ENCODE measurements at places on chromosomes 11 and 22.

DNA sequence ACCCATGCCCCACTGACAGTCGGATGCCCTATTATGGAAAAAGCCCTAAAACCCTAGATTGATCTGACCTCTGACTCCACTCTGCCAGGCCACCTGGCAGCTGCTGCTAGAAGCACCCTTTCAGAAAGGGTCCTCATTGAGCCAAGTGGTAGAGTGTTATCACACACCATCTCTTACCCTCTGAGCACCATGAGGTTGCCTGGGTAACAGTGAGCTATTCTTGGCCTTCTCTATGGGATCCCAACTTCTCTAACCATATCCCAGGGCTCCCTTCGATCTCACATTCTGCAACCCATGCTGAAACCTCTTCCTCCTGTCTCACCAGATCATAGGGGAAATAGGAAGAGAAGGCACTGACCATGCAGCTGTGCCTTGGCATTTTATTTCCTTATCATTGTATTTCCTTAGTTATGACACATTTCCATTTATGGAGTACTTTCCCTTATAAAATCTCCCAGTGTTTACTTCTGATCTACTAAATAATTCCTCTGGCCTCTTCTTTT is 52.7 kb downstream of the MPPED2 start:
- no peak for DNase-seq

DNA sequence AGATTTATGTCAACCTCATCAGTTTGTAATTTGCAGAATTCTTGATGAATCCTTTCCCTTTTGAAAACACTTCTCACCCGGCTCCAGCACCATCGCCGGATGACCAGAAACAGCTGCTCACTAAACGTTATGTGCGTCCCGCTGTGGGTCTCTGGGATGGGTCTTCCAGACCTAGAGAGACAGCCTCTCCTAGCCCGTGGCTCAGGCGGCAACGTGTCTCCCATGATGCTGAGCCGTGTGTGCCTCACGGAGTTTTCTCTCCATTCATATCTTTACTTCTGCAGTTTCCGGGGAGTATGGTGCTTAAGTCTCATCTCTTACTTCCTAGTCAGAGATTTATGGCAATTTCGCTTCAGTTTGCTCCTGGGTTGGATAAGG is 25.0 kb upstream of the ACR start:
- DNase-seq: no peak

GRCh38 chr22:37462983-37463382 is 23.2 kb downstream of the MFNG start:
- no peak for DNase-seq

GRCh38 chr22:37994049-37994448 is 9.7 kb upstream of the SOX10 start:
- no peak for DNase-seq

- no peak for DNase-seq
These were observed 1.9 kb upstream of the CTSF start for GRCh38 chr11:66570079-66570849.

DNA sequence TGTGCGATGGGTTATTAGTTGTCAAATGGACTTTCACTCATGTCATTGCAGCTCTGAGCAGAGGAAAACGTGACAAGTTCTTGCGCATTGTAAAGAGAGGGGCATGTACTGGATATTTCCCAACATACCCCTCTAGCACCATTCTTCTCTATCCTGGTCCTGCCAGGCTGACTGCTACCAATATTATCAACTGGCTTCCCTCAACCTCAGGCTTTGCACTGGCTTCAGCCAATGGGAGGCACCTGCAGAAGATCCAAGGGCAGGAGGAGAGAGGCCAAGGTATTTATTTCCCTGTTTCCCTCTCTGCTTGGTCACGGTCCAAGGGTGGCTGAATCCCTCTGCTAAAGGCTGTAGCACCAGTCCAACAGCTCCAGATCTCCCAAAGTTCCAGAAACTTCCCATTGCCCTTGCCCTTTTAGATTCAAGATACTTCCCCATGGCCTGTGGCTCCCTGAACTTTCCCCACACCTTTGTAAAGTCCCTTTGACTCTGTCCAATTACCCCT is 175.6 kb upstream of the NECTIN1 start:
- DNase-seq: no peak

DNA sequence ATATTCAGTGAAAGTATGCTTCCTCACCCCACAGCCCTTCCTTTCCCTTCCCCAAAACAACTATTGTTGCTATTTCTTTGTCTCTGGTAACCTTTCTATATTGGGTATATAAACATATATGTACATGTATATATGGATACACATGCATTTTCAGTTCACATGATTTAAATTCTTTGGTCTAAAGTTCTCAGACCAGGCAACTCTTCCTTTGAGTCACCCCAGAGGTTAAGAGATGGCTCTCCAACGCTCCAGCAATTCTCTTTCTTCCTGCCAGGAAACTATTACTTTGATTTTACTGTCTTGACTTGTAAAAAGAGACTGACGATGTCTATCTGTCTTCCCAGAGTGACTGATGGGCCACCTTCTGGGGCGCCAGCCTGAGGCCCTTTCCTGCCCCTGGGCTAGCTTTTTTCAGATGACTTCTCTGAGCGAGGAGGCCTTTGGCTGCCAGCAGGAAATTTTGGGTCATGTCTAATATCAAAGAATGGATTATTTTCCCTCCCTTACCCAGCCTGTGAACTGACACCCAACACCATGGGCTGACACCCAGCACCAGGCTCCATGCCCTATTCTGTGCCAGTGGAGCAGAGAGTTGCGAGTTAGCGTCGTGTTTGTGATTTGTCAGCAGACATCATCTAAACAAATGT is 14.4 kb upstream of the ST3GAL4 start:
- DNase-seq: no peak

GRCh38 chr11:95542868-95543551 is 246.6 kb downstream of the FAM76B start:
- no peak for DNase-seq

GRCh38 chr11:87301785-87302540 is 264.2 kb downstream of the TMEM135 start:
- no peak for DNase-seq

DNA sequence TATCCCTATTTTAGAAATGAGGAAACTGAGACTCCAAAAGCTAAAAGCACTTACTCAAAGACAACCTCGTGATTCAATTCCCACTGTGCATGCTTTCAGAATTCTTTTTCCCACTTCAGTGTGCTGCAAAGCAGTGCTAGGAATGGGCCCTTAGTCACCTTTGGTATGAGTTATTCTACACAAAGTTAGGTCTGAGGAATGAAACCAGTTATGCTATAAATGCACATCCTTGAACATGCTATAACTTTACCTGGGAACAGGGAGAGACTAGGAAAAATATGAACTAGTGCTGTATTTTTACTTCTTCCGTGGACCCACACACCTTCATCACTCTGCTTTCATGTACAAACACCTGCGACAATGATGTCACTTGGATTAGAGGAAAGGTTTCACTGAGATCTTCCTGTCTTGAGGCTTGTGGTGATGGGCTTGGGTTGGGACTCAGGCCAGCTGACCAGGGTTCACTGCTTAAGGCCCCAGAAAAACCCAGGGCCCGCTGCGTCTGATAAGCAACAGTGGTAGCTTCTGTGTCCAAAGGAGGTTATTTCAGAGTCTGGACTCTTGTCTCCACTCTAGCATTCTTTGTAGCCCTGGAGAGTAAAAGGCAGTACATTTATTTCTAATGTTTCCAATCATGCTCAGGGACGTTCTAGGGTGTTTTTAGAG is 81.6 kb downstream of the ZC3H12C start:
- DNase-seq: no peak

- no peak for DNase-seq
These were observed 41.1 kb downstream of the OR10A6 start for GRCh38 chr11:7889985-7890384.

DNA sequence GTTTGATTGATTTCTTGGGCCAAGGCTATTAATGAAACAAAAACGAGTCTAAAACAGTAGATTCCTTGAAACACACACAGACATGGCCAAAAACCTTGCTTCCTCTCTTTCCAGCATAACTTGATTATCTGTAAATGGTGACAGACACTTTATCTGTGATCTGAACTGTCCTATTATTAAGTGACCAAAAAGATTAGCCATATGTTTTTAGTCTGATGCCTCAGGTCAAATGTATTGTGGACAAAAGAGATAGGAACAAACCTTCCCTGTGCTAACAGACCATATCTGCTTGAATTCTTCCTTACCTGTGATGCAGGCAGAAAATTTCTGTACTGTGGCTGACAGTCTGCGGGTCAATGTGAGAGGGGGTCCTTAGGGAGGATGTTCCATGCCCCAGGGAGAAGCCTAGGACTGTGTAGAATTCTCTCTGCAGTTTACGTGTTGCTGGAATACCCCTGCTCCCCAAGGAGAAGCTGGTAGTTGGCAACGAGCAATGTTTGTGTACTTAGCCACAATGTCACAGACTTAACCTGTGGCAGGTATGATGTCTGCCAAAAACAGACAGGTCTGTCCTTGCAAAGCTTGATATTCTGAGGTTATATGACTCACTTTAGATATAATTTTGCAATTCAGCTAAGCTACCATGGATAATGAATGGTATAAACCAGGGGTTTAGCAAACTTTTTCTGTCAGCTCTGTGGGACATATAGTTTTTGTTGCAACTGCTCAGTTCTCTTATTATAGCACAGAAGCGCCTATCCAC is 31.2 kb downstream of the C11orf71 start:
- DNase-seq: no peak

DNA sequence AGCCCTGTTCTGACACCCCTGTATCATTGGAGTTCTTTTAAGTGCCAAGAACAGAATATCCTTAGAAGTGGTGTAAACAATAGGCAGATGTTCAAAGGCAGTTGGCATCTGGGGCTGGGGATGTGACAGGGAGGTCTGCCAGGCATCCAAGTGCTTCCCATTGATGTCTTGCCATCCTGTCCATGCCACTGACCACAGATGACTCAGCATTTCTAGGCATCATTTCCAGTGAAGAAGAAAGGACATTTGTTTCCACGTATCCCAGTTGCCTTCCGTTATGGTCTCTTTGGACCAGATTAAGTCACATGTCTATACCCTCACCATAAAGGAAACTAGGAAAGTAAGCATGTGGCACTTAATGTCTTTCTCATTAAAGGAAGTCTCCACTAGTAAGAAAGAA is 76.7 kb upstream of the BARX2 start:
- DNase-seq: no peak

- DNase-seq: no peak
These were observed 2.8 kb downstream of the HTR3A start for GRCh38 chr11:113977701-113978100.

DNA sequence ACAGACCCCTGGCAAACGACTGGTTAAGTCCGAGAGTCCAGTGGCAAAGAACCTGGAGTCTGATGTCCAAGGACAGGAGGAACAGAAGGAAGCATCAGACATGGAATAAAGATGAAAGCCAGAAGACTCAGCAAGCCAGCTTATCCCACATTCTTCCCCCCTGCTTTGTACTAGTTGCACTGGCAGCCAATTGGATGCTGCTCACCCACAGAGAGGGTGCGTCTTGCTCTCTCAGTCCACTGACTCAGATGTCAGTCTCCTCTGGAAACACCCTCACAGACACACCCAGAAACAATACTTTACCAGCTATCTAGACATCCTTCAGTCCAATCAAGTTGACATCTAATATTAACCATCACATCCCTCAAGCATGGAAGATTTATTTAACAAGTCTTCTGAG is 1265.8 kb upstream of the CNTN5 start:
- DNase-seq: no peak

GRCh38 chr11:69353696-69354544 is 60.0 kb downstream of the MYEOV start:
- no peak for DNase-seq

DNA sequence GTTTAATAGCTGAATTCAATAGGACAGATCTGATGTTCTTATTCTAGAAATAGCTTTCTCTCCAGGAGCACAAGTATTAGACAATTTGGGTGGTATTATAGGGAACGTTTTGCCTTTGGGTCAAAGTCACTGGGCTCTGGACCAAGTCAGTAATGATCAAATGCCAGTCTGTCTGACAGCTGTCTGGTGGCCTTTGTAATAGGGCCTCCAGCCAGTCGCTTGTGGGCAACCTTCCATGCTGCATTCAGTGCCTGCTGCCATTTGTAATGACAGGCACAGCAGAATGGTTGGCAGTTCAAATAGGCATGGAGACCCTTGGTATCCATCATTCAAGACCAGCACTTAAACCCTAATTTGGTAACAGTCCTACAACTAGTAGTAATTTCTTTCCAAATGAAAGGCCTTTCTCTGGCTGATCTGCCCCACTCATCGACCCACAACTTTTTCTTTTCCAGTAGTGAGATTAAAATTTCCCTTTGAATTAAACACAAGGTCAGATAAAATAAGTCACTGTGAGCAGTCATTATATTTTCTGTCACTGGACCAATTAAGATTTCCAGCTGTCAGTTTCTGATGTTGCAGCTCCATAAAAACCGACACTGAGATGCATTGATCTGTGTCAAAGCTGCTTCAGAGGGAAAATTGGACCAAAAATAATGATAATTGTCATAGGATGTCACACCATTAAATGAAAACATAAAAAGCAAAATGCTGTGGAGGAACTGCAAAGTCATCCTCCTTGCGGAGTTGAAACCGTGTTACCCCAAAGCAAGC is 1038.1 kb downstream of the LRRC4C start:
- DNase-seq: no peak

GRCh38 chr11:125593114-125593820 is 615 bp downstream of the STT3A start:
- DNase-seq: peak; percentile 55

GRCh38 chr11:12799334-12799835 is 125.2 kb downstream of the TEAD1 start:
- no peak for DNase-seq

DNA sequence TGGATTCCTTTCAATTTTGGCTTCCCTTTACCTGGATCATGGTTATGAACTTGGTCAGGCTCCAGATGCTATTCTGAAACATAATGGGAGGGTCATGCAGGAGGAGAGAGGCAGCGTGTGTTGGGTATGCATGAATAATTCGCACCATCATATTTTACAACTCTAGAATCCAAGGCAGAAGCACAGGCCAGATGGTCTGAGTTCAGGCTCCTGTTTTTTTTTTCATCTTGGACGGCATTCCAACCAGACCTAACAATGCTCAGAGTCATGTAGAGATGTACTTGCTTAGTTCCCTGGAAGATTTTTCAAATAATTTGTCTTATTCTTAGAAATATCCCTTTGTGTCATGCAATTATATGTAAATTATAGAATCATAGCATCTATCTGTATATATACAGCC is 393.5 kb downstream of the JRKL start:
- DNase-seq: no peak

GRCh38 chr11:32705309-32706033 is 89.0 kb downstream of the CCDC73 start:
- DNase-seq: no peak

- no peak for DNase-seq
These were observed 228.1 kb downstream of the MN1 start for GRCh38 chr22:27573280-27574001.

GRCh38 chr11:19935507-19935906 is 222.9 kb downstream of the NAV2 start:
- DNase-seq: no peak

All from NCI-H1092 (cell line).